ENCODE measurements at places on chromosomes 4 and X.

GRCh38 chrX:109614951-109615350, 10.0 kb downstream of the KCNE5 start:
- DNase-seq: no peak

DNA sequence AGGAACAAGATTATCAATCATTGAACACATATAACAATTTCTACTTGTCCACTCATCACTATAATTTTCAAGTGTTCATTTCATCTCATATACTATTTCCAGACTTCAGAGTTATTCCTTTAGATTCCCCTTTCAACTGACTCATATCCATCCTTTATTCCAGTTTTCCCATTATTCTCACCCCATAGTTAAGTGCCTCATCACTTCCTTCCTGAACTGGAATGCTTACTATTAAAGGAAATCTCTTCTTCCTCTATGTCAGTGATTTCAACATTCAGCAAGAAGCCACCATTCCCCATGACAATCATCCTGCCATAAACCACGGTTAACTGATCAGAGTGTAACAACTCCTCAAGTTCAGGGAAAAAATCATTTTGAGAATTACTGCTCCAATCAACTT, 198.9 kb downstream of the FBXO8 start:
- DNase-seq: no peak

- no peak for DNase-seq
These were observed 11.7 kb upstream of the BCOR start for GRCh38 chrX:40109288-40110008.

DNA sequence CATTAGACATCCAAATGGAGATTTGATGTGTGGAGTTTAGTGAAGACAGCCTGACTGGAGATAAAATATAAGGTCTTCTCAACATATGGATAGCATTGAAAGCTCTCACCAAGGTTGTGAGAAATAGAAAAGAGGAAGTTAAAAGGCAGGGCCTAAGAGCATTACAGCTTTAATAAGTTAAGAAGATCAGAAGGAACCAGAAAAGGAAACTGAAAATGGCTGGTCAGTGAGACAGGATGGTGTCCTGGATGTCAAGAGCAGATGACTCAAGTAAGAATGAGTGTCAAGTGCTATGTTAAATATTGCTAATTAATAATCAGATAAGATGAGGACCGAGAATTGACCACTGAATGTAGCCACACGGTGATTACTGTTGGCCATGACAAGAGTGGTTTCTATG, 642.9 kb downstream of the STPG2 start:
- DNase-seq: no peak

GRCh38 chr4:17260166-17260907, 251.6 kb downstream of the QDPR start:
- DNase-seq: no peak

DNA sequence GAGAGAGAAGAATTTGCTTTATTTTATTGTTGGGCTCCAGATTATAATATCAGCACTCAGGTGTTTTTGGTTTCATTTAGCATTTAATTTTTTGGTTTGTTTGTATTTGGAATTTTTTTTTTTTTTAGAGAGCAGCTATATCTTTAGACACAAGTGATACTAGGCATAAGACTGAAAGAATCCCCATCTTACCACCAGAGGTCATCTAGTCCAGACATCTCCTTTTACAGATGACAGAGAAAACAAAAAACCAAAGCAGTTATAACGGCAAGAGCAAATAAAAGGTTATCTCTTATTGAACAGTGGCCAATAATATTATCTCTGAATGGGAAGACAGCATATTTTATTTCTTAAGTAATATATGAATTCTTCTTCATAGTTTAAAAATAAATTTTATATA, 22.8 kb downstream of the USP38 start:
- DNase-seq: no peak

- no peak for DNase-seq
These were observed 47.8 kb downstream of the CLCN3 start for GRCh38 chr4:169668069-169668721.

DNA sequence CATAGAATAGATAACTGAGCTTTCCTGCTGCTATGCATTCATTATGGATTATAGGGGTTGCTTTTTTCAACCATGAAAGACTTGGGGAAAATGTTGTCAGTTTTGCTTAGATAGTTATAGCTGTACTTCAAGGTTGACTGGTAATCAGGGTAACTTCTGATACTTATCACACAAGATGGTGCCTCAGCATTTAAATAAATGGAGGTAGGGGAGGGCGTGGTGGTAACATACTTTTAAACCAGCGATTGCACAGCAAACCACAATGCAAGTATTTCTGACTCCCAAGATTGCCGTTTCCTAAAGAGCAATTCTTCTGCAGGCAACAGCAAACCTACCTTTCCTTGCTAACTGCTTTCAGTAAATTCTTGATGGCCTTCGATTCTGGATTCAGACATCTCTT, 1.3 kb downstream of the CXCL10 start:
- no peak for DNase-seq

GRCh38 chr4:38179690-38180377, 219.6 kb downstream of the PTTG2 start:
- DNase-seq: no peak

DNA sequence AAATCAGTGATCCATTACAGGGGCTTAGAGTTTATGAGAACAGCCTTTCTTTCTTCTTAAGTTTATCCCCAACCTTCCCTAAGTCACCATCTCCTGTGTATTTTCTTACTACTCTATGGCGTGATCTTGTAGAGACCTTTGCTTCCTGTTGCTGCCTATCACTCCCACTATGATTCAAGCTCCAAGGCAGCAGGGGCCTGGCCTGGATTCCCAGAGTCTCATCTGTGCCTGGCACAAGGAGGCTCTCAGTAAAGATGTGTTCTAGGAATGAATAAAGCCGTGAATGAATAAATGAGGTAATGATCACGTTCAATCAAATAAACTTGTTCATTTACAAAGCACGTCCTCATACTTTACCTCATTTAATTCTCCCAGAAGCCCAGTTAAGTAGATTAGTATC, 45.4 kb downstream of the CC2D2A start:
- no peak for DNase-seq

DNA sequence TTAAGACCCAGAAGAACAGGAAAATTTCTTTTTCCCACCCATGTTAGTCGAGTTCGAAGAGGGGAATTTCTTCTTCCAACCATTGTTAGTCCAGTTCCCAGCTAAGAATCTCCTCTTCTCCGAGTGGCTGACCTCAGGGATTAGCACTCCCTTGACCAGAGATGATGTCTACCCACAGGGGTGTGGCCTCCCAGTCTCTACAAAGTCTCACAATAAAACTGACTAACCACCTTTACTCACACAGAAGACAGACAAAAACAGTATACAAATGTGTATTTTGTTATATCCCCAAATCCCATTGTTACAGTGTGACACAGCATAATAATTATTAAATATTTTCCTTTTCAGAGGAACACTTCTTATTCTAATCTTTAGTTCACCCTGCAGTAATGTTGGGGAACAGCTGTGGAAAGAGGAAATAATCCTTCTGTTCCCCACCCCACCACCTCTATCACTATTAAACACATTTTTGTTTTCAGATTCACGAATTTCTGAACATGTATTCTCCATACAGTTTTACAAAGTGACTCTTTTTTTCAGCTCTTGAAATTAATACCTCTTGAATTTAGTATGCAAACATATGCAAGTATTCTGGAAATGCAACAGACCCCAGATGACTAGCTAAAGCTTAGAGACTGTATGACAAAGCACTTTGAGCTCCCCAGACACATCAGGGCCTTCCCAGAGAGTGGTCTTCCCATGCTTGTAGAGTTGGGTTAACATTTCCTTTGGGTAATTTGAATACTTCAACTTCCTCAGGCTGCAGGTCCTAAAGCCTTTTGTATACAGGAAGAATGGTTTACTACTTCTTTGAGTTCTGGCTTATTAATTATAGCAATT, 62.5 kb upstream of the NFKB1 start:
- DNase-seq: no peak

- no peak for DNase-seq
These were observed 185.5 kb upstream of the CPEB2 start for GRCh38 chr4:14816623-14817261.

GRCh38 chr4:154714339-154715040, 29.3 kb upstream of the LRAT start:
- no peak for DNase-seq

- DNase-seq: no peak
These were observed 240.1 kb downstream of the OPHN1 start for GRCh38 chrX:68193234-68193633.

DNA sequence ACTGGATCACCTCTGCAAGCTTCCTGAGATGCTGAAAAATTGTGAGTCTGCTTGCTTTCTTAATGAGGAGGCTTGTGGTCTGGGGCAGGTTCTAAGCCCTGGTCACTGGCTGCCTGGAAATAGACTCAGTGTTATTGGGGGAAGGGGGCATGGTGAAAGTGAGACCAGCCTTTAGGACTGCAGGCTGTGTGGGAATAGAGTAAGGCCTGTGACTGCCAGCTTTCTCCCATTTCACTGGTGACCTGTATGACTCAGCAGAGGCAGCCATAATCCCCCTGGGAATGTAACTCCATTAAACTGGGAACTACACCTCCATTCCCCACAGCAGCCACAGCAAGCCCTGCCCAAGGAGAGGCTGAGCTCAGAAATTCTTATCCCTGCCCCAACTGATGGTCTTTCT, 55.9 kb upstream of the IL15 start:
- DNase-seq: no peak

DNA sequence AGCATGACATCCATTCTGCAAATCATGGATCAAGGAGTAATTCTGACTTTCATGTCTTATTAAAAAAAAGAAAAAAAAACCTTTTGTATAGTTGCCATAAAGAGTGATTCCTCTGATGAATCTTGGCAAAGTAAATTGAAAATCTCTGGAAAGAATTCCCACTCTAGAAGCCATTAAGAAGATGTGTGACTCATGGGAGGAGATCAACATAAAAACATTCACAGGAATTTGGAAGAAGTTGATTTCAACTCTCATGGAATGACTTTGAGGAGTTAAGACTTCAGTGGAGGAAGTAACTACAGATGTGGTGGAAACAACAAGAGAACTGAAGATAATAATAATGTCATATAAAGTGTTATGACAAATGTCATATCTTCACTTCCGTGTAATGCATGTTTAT, 204.2 kb downstream of the PABPC4L start:
- no peak for DNase-seq

DNA sequence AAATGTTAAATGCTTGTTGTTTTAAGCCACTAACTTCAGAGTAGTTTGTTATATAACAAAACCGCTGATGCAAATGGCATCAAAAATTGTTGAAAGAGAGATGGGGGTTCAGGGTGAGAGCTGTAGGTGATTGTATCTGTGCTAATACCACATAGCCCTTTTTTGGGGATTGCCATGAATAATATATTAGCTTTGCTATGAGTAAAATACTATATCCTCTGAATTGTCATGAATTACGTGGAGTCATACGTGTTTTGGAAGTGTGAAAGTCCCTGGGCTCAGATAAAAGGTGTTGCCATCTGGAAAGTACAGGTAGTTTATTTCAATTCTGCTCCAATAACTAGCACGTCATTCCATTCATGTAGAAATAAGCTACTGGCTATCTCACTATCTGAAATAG, 30.6 kb downstream of the DYNLT3 start:
- DNase-seq: no peak

DNA sequence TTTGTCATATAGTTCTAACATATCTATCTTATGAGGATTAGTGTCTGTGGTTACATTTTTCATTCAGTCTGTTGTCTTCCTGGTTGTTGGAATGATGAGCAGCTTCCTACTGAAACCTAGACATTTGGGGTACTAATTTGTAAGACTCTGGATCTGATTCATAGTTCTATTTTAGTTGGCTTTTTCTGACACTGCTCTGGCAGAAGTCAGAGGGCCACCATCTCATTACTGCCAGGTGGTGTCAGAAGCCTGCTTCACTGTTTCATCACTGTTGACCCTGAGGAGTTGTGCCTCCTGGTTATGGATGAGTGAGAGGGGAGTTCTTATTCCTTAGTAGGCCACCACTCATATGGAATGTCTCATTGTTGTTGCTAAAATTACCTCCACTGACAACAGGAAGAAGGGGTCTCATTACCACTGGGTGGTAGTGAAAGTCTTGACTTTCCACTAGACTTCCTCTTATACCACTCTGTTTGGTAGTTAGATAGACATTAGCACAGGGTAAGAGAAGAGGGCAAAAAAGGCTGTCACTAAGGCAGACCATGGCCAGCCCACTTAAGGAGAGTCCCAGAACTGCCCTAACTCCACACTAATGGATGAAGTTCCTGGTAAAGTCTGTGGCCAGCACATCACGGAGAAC, 395.2 kb downstream of the SPOCK3 start:
- no peak for DNase-seq

DNA sequence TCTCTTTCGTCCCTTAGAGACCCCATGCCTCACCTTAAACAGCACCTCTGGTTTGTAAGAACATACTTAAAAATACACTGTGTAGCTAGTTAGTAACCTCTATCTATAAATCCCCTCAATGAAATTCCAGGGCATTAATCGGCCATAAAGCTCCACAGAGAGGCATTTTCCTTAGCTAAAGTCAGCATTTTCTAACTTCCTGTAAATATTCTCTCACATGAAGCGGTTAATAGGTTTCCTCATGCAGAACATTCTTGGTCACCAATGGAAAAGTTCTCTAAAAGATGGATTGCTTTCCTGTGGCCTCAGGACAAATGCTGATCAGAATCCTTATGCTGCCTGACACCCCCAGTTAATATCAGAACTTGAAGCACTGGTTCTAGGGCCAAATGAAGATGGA, 248.6 kb upstream of the BOD1L1 start:
- no peak for DNase-seq

DNA sequence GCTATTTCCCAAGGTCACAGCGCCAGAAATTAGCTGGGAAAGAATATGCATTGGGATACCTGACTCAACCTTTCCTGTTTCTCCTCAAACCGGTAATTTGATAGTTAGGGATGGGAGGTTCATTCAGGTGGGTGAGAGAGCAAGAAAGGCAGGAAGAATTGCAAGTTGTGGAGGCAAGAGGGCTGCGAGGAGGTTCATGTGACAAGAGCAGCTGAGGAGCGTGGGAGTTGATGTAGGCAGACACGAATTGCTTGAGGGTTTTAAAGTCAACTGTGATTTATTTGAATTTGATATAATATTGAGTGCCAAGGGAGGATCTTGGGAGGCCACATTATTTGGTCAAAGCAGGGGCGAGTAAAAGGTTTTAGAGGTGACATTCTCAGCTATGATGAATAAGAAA, 329.0 kb downstream of the STIM2 start:
- no peak for DNase-seq

GRCh38 chr4:141132072-141132708, 1.1 kb downstream of the RNF150 start:
- no peak for DNase-seq

DNA sequence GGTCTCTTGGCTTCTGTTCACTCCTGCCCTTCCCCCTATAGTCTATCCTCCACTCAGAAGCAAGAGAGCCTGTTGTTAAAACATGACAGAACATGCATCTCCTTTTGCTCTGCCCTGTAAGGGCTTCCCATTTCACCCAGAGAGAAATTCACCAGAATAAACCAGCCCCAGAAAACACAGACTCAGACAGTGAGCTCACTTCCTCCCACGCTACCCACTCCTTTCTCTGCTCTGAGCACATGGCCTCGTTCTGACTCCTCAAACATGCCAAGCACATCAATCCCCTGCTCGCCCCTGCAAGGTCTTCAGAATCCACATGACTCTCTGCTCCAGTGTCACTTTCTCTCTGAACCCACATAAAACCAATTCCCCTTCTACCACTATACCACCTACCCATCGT, 50.4 kb downstream of the MID1 start:
- DNase-seq: no peak

Data from NCI-H524 treated with DMSO at 0.1 percent for 48 hours (cell line).